GM18507 (cell line): ENCODE measurements at places on chromosomes 6 and 20.

DNA sequence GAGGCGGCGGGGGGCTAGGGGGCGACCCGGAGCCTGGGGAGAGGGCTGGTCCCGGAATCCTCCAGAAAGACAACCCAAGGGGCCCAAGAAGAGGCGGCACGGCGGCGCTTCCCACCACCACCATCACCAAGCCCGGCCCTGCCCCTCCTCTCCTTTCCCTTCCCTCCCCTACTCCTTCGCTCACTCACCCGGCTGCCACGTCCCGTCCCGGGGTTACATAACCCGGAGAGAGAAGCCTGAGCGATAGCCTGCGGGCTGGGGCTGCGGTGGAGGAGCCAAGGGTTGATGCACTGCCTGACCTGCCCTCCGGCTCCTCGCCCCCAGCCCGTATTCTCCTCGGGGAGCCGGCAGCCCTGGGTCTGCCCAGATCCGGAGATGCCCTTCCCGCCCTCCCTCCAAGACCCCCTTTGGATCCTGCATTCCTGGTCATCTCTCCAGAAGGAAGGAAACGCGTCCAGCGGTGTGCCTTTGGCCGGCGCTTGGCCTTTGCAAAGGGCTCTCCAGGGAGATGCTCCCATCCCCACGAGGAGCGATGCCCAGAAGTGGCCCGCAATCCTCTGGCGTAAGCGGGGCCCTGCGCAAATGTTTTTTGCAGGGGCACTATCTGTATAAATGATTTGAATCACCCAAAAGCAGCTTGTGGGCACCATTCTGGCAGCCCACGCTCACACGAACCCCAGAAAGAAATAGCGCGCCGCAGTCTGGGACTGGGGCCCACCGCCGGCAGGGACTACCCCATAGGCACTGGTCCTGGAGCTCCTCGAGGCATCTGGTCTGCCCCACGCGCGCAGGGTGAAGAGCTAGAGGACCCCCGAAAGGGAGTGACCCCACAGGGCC is 4.6 kb upstream of the CPXM1 start:
- no peak for DNase-seq

GRCh38 chr6:166411271-166411670 is 28.5 kb upstream of the MPC1 start:
- no peak for DNase-seq

- DNase-seq, result no peak
Measured at GRCh38 chr6:136318676-136319075, 29.0 kb upstream of the BCLAF1 start.

DNA sequence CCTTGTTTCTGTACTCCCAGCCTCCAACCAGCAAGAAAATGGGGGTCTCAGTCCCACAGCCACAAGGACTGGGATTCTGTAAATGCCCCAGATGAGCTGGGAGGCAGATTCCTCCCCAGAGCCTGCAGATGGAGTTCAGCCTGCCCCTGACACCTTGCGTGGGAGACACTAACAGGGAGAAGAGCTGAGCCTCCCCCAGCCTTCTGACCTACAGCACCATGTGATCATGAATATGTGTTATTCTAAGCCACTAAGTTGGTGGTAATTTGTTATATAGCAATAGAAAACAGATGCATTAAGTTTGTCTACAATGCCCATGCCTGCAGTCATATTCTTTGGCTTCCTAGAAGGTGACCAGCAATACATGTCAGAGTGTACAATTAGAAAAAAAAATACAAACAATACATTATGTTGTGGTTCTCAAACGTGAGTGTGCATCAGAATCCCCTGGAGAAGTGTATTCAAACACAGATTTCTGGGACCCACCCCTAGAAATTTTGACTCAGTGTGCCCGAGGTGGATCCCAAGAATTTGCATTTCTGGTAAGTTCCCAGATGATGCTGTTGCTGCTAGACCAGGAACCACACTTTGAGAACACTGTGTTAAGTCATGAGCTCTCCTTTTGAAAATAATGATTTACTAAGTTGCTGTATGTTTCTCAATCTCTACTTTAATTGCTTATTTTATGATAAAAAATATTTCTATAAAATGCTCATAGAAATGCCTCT is 39.9 kb downstream of the SLC22A3 start:
- DNase-seq, result no peak

DNA sequence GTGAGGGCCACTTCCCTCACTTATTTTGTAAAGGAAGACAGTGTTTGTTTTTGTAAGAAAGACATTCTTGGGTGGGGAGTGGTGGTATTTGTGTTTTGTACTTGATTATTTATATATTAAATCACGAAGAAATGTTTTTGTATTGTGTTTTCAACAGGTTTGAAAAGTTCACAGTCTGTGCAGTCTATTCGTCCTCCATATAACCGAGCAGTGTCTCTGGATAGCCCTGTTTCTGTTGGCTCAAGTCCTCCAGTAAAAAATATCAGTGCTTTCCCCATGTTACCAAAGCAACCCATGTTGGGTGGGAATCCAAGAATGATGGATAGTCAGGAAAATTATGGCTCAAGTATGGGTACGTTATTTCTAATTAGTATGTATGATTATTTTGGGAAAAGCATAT is 137.2 kb downstream of the NCOA3 start:
- DNase-seq, result no peak

GRCh38 chr6:142301651-142302391 is at the start of gene ADGRG6:
Gene ADGRG6 (plus strand): TSS chr6:142302007. CDS start chr6:142302330, 323 bp downstream.
- no peak for DNase-seq

- no peak for DNase-seq
Measured at GRCh38 chr6:34516391-34517324, 39.5 kb downstream of the SPDEF start.
